Stimulated activated CD4-positive, alpha-beta T cell treated with anti-CD3 and anti-CD28 coated beads, Interleukin-15, amount 100 ng/mL, for 1 hour (primary cell): ENCODE measurements at places on chromosomes 12 and 14.

DNA sequence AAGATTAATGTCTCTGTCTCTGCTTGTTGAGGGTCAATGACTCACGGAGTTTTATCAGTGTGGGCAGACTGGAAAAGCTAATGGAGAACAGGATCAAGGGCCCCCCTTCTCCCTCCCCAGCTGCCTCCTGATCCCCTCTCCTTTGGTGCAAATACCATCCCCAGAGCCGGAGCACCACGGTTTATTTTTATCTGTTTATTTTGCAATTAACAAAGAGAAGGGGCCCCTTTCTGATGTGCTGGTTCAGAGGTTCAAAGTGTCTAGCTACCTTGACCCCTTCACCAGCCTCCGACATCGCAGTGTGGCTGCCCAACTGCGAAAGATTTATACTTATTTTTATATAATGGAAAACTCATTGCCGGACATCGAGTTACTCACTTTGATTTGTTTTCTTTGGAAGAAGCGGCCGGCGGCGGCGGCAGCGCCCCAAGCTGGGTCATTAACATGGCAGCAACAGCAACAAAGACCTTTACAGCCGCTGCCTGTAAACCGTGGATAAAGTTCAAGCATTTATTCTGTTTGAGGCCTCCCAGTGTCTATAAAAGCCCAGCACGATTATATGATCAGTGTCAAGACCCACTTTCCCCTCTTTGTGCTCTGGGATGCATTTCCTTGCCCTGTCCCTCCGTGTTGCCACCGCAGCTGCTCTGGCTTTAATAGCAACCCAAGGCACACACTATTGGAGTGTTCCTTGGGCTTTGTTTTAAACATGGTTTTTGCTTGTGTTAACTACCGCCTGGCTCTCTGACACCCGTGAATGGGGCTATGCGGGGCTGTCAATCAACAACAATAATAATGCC, 47.4 kb upstream of the PARP11 start:
- no peak for DNase-seq

DNA sequence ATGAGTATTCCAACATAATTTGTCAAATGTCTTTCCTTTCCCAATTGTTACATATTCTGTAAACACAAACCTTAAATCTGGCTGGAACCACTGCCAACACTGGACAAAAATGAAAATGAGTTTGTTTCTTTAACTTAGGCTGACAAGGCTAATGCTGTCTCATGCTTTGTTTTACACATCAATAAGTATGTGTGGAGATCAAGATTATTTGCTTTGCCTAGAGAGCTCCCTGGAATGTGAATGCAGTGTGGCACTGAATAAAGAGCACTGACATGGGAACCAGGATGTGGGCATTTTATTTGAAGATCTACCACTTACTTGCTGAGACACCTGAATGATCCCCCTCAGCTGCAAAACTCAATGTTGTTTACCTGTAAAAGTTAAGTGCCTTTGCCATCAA, 61.7 kb downstream of the RALGAPA1 start:
- no peak for DNase-seq

DNA sequence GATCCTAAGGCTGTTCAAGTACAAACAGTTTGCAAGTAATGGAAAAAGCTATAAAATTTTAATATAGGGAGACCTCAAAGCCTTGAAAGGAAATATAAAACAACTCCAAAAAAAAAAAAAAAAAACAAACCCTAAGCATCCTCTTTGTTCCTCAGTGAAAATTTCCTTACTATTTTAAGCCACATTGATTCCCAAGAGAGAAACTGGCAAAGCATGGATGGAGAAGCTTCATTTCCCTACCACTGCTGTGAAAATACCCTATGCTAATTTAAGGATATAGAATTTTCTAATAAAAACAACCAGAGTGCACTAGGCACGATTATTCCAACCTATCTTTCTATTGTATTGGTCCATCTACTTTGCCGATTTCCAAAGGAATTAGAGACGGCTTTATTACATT, 283.1 kb downstream of the CACNA1C start:
- DNase-seq: no peak

DNA sequence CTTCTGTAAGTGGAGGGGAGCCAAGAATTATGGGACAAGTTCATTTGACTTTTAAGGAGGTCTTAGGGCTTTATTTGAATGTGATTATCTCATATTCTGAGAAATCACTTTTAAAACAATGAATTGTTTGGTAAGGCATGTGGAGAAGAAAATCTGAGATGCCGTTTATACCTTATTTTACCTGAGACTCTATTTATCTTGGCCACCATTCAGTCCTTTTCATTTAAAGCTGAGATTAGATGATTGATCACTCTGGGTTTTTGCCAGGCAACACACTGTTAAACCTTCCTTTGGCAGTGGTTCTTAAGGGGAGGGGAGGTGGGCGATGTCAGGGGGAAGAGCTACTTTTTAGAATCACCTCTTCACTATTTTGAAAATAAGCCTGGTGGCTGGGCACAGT, 11.4 kb downstream of the CAND1 start:
- no peak for DNase-seq

DNA sequence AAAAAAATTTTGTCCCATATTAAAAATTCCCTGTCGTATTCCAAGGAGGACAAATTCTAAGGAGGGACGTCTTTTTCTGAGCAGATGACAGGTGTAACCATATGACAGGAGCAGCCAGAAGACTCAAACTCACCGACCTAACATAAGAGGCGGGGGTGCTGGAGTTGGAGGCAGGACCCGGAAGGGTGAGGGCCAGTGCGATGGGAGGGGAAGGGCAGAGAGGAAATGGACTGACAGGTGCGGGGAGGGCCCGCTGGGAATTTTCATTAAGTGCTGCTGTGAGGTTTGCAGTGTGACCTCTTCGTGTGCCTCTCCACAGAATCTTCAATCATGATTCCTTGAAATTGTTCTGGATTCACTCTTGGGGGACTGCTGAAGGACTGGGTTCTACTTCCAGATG, 189.4 kb downstream of the NTF3 start:
- DNase-seq: no peak

DNA sequence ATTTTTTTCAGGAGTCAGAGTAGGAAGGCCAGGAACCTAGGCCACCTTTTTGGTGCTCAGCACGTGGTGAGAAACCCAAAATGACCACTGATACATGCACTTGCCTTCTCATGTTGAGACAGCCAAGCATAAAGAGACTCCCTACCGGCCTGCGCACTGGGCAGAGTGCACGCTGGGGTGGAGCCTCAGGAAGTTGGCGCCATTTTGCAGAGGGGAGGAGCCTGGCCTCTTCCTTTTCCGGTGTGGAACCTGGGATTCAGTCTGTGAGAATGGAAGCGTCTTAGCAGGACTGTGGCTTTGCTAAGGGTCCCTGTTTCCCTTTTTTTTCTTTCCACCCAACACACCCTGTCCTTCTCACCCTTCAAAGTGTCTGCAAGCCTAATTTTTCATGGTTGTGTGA, 62.9 kb upstream of the RTRAF start:
- DNase-seq: no peak

DNA sequence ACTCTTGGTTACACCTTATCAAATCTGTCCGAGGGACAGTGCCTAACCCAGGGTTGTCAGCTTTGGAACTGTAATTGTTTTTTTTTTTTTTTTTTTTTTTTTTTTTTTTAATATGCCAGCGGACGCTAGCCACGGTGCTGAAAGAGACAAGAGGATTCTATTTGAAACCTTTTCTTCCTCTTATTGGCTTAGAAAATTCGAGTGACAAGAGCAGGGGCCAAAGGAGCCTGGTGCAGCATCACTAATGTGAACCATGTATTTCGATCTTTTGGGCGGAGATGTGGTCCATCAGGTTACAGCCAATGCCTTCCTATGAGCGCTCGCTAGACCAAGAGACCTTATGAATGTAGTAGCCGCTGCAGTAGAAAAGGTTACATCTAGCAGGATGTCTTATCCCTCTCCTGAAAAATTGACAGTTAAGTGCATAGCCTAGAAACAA, 922 bp downstream of the PTPRR start:
- DNase-seq: no peak

DNA sequence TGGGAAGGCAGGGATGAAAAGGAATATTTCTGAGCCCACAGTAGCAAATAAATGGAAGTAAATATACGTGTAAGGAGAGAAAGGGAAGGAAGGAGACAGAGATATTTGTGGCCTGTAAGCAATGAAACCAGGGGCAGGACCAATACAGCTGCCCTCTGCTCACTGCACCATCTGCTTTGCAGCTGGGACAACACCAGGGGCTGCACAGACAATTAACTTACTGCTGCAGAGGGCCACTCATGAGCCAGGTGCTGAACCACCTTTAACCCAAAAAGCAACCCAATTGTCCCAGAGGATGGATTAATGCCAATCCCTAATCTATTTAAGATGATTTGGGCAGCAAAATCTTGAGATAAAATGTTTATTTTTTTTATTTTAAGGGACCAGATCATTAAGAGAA, 30.6 kb upstream of the TMX1 start:
- no peak for DNase-seq

- no peak for DNase-seq
Observed at GRCh38 chr12:117441751-117442150, 80.3 kb upstream of the NOS1 start.
